Stimulated activated CD4-positive, alpha-beta T cell treated with anti-CD3 and anti-CD28 coated beads, Interleukin-12 subunit alpha, Interleukin-12 subunit beta, amount 100 ng/mL, for 24 hours (primary cell): ENCODE measurements at places on chromosomes 2 and 18.

DNA sequence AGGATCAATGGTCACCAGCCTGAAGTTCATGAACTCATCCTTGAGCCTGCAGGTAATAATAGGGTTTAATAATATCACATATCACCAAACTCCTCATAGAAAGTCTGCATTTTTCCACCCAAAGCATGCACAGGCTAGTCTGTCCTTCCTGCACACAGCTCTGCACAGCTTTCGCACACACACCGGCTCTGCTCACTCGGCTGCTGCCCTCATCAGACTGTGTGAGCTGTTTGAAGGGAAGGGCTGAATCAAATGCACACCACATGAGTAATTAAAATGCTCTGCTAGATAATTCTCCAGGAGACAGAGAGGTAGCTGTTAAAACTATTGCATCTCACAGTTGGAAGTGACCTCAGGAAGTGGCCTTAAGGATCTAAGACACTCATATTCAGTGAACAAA lies 108.4 kb upstream of the YPEL5 start:
- no peak for DNase-seq

DNA sequence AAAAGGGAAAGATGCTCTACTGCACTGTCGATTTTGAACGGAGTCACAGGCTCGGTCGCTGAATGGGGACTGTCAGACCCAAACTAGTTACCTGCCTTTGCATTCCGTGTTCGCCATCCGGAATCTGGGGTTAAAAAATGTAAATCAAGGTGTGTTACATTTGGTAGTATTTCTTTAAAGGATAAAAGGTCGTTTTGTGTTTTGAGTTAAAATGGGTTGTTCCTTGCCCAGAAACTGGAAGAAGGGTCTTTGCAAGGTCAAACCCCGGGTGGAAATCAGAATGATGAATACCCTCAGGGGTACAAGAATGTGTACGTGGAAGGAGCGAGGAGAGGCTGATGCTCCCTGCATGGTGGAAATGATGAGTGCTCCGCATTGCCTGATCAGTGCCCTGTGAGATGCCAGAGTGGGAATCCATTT lies 1.0 kb downstream of the VSNL1 start:
- no peak for DNase-seq

- no peak for DNase-seq
Observed at GRCh38 chr2:18368008-18368407, 192.4 kb downstream of the RDH14 start.

GRCh38 chr2:67845621-67846369 lies 217.0 kb downstream of the C1D start:
- DNase-seq, result no peak

DNA sequence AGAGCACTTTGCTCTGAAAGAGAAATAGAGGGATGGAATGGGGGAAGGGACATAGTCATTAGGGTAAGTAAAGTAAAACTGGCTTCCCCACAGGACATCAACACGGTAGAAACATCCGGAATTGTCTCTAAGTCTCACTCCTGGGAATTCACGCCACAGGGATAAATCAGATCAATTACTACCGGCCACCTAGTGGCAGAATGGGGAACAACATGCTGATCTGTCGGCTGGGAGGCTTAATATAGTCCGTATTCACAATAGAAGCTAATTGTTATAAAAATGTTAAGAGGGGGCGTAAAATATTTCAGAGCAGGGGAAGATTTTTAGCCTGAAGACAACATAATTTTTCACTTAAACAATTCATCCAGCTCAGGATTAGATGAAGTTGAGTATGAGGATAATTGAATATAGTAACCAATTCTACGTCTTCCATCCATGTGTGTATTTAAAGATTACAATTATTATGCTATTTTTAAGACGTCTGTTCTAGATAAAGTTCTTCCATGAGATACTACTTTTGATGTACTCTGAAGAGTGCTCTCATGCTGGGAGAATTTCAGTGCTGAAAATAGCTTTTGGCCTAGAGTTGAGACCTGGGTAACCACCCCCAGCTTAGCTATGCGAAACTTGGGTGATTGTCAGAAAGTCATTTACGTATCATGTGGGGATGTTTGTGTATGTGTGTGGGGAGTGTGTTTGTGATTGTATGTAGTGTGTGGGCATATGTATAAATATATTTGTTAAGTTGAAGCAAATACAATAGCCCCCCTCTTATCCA lies 65.7 kb downstream of the LRRTM1 start:
- peak; percentile 13 for DNase-seq

- DNase-seq, result peak; percentile 88
Observed at GRCh38 chr2:127649684-127650040, 3.7 kb downstream of the GPR17 start.

DNA sequence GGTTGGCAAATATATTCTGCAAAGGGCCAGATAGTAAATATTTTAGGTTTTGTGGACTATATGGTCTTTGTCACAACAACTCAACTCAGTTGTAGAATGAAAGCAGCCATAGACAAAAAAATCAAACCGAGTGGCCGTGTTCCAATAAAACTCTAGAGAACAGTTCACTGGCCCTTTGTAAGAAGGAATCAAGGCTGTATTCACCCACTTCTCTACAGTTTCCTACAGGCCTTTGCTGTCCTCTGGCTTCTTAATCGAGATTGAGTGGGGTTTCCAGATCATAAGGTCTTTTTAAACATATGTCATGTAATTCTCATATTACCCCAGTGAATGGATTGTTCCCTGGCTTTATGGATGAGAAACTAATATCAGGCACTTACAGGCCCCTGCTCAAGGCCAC lies 448.9 kb upstream of the ETAA1 start:
- no peak for DNase-seq

GRCh38 chr2:56688661-56689060 lies 504.9 kb downstream of the CCDC85A start:
- no peak for DNase-seq

GRCh38 chr2:158507141-158507540 lies 50.4 kb downstream of the PKP4 start:
- no peak for DNase-seq

- no peak for DNase-seq
Observed at GRCh38 chr2:238106339-238106697, 6.2 kb downstream of the ESPNL start.

- DNase-seq, result no peak
Observed at GRCh38 chr18:59592624-59593023, 104.6 kb downstream of the CCBE1 start.
